Stimulated activated CD4-positive, alpha-beta T cell treated with anti-CD3 and anti-CD28 coated beads, Interleukin-12 subunit alpha, Interleukin-12 subunit beta, amount 100 ng/mL, for 24 hours (primary cell): ENCODE measurements at places on chromosomes 5 and 9.

GRCh38 chr9:121744687-121745395 lies 93.4 kb downstream of the DAB2IP start:
- DNase-seq: no peak

DNA sequence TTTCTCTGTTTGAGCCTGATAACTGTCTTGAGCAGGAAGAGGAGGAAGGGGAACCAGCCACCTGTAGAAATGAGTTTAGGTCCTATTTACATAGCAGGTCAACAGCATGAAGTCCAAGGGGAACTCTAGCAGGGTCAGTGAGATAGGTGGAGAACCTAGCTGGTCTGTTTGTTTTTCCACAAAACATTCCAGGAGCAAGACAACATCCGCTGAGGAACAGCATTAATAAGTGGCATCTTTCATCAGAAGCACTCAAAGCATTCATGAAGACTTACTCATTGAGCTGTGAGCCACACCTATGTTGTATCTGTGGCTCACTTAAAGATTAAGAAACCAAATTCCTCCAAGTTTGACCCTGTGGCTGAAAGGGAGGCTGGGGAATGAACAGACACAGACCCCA lies 115.9 kb downstream of the ACTBL2 start:
- DNase-seq: no peak

GRCh38 chr5:12615141-12615820 lies 711.0 kb upstream of the CTNND2 start:
- no peak for DNase-seq

- no peak for DNase-seq
Observed at GRCh38 chr5:114957384-114957783, 212.3 kb downstream of the TRIM36 start.

DNA sequence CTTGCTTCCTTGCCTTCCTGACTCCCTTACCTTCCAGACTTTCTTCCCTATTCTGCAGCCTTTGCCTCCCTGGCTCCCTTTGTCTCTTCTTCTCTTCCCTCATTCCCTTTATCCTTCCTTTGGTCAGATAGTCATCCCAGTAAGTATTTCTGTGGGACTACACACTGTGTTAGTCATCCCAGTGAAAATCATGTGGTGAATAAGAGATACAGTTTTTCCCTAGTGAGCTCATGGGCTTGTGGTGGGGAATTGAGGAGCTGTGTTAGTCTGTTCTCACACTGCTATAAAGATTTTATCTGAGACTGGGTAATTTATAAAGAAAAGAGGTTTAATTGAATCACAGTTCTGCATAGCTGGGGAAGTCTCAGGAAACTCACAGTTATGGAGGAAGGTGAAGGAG lies 109.8 kb upstream of the EDIL3 start:
- DNase-seq: no peak

DNA sequence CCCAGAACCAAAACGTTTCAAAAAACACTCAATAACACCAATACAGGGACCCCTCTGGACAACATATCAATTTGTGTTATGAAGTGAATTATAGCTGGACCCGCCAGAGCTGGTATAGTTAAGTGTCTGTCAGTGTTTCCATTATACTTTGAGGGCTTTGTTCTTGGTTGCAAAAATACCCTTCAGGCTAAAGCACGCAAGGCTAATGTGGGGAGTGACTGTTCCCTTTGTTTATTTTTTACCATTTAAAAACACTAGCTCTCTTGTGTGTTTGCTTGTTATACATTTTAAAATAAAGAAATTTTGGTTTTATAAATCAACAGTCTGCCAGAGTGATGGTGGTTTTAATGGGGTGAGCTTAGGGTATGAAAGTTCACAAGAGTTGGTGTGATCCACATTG lies 859.5 kb downstream of the PTPRD start:
- no peak for DNase-seq

GRCh38 chr5:87132696-87133095 lies 135.0 kb upstream of the RASA1 start:
- no peak for DNase-seq

GRCh38 chr9:98312365-98312764 lies 56.9 kb upstream of the TBC1D2 start:
- no peak for DNase-seq

- no peak for DNase-seq
Observed at GRCh38 chr5:39208471-39208870, 10.9 kb downstream of the FYB1 start.

DNA sequence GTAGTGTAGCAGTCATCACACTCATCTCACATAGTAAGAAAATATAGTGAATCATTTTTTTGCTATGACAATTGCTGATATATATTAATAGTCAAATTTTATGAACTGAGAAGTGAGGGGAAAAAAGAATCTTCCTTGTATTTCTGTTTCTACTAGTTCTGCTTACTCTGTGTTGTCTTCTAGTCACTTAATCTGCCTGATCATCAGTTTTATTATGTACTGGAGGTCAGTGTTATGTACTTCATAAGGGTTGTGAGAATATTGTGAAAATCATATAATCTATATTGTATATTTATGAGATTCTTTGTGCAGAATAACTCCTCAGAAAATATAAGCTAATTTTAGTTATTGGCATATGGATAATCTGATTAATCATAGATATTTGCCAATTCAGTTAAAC lies 546.9 kb upstream of the RIOK2 start:
- DNase-seq: no peak

DNA sequence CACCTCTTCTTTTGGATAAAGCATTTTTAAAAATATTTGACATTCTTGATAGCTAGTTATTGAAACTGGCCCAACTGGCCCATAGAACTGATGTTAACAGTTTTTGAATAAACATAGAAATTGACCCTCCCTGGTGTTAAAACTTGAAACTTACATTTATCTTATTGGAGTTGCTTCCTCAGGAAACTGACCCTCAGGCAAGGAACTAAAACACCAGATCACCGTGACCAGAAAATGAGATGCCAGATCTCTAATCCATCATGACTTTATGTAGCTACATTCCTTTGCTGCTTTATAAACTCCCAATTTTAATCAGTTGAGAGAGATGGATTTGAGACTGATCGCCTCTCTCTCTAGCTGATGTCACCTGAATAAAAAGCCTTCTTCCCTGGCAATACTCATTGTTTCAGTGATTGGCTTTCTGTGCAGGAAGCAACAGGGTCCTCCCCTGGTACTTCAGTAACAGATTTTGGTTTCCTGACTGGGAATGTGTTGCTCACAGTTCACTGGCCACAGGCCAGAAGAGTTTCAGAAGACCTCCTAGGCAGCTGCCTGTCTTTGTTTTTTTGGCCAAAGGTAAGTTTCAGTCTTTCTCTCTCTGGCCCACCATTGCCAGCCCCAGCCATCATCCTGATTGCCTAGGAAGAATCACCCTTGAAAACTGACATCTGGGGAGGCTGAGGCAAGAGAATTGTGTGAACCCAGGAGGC lies 212.4 kb downstream of the DTWD2 start:
- no peak for DNase-seq

- DNase-seq: no peak
Observed at GRCh38 chr9:100111235-100111634, 12.2 kb downstream of the INVS start.

DNA sequence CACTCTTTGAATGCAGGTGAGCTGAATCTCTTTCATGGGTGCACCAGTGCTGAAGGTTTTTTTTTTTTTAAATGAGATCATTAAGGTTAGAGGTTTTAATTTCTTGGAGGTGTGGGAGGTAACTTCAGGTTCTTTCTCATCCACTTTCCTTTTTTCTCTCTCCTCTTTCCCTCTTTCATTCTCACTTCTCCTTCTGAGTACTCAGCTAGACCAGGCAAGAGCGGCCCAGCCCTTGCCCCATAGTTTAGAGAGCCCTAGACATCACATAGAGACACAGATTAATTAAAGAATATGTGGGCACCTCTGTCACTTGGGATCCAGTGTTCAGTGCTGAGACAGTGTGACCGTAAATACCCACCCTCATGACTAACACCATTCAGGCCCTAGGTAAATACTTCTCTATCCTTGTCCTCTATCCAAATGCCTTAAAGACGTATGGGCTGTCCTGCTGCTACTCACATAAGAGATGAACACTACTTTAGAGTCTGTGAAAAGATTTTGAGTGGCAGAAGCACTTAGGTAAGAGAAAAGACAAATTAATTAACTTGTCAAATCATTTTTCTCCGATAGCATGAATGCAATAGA lies 174.1 kb downstream of the TLE4 start:
- DNase-seq: no peak

DNA sequence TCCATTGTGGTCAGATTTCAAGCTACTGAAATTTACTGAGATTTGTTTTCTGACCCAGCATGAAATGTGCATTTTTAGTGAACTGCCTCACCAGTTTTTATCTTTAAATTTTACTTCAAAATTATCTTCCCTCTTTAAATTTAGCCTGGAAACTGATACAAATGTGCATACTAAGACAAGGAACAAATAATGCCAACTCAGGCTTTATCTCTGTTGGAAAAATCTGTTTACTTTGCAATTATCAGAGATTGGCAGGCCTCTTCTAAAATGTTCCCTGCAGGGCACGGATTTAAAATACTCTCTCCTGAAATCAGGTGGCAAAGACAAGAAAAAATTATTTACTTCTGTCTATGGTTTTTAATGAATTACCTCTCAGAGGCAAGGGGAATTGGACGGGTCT lies 151.0 kb upstream of the PTCH1 start:
- no peak for DNase-seq

DNA sequence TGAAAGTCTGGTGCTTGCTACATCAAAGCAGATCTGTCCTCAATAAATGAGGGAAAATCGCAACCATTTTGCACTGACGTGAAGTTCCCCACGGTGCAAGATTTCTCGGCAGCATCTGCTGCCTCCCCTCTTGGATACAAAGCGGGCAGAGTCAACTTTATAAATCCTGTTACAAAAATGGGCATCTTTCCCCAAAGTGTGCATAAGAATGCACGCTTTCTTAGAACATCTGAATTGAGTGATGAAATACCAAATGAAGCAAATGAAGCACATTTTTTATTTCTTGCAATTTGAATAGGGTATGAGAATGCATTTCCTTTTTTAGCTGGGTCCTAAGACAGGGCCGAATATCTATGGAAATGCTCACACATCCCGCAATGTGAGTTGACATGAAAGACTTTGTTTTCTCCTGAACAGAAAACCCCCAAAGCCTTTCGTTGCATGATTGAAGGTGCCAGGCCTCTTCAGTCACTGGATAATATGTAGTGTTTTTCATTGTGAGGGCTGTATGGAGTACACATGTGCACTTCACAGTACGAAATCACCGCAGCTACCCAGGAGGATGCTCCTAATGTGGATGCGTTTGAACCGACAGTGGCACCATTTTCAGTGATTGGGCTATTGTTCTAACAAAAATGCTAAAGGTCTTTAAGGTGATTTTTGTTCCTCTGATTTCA lies 19.6 kb upstream of the MAPKAP1 start:
- DNase-seq: no peak

DNA sequence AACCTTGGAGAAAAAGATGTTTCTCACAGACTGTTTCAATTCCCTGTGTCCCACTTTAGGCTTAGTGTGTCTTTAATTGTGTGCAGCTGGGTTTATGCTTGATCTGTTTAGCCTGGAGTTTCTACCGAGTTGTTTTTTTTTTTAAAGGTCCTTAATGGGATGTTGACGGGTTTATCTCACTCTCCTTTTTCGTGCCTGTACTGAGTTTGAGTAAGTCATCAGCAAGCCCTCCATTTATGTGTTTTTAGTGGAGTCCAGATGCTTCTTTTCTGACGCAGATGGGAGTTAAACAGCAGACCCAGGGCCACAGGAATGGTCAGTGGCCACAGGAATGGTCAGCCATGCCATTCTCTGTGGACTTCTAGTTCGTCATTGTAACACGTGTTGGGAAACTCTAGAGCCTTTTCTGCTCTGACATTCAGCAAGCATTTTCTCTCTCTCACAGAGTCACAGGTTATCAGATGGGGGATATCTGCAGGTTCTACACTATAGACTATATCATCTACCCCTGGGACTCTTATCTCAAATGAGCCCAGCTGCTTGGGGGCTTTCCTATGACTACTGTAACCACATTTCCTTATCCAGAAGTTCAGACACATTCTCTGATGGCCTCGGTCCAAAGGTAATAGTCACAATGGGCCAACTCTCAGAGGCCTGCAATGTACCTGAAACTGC lies 190.5 kb downstream of the TTLL11 start:
- no peak for DNase-seq

DNA sequence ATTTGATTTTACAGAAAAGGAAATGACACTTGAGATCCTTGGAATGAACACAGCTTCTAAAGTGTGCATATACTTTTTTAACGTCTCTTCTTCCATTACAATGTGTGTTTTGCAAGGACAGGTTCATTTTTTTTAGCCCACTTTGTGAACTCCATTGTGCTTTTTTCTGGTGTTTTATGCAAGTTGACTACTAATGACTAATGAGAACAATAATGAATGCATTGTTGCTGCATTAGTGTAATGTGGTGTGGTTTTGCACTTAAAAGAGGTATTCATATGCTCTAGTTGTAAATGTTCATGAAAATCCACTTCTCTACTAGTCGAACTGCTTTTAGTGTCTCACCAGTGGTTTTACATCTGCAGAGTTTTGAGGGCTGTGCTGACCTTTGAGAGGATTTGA lies 93.6 kb downstream of the UHRF2 start:
- no peak for DNase-seq

- no peak for DNase-seq
Observed at GRCh38 chr5:79001471-79001870, 16.4 kb upstream of the ARSB start.

DNA sequence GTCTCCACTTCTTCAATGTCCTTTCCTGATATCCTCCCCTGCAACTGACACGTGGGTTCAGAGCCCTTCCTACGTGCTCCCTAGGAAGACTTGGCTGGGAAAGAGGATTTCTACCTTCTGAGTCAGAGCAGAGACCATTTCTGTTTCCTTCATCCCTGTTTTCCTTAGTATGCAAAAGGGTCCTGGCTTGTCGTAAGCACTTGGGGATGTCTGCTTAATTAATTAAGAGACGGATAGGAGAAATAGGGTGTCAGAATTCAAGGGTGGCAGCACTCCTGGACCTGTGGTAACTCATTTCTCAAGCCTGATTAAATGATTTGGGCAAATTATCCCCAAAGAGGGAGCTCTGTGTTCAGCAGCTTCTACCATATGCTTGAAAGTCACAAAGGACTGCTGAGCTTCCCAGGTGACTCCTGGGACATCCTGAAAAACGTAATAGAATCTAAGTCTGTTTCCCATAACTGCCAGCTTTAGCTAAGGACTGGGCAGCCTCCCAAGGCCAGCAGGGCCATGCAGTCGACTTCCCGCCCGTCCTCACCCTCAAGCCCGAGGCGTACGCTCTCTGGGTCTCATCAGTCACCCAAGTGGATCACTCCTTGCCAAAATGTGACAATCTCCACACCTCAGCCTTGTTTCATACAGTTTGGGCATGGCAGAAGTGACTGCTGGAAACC lies 20.5 kb downstream of the ABCA1 start:
- no peak for DNase-seq

DNA sequence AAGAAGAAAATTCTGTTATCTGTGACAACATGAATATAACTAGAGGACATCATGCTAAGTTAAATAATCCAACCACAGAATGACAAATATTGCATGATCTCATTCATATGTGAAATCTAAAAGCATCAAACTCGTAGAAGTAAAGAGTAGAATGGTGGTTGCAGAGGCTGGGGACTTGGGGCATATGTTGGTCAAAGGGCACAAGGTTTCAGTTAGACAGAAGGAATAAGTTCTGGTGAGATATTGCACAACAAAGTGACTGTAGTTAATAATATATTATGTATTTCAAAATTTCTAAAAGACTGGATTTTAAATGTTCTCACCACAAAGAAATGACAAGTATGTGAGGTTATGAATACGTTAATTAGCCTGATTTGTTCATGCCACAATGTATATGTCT lies 24.8 kb downstream of the GRIA1 start:
- DNase-seq: no peak

- DNase-seq: no peak
Observed at GRCh38 chr9:128723352-128723865, 518 bp downstream of the ZDHHC12 start.

- no peak for DNase-seq
Observed at GRCh38 chr9:16341177-16341576, 529.3 kb downstream of the BNC2 start.
